ENCODE measurements at places on chromosomes 5 and 9. TPM values are rescaled to one million over a fixed set of nuclear protein-coding genes. Genes with fewer than 3 reads are reported as not detected.

DNA sequence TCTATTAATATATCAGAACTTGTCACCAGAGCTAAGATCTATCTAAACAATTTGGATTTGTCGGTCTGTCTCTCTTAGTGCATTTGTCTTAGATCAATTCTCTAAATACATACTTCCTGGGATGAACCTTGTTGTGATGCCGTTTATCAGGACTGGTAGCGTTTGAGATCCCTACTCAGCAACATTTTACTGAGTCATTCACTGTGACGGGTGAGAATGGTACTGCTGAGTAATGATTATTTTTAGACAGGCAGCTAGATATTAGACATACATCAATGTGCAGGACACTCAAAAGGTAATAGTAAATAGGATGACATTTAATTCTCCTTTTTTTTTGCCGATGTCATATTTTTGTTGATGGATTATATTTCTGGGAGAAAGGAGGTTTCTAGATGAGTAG is 209.0 kb downstream of the CSNK1G3 start:
- no peaks in the 10 kb centered on the region for H3K36me3 ChIP-seq
- no peak overlapping the region for H3K27ac ChIP-seq
- H3K4me1 ChIP-seq = no peaks in the 10 kb centered on the region
- no peak overlapping the region for H3K4me3 ChIP-seq

- H3K27ac ChIP-seq = no peak overlapping the region
- DNase-seq = no peak
- no peaks in the 10 kb centered on the region for H3K4me1 ChIP-seq
- H3K27me3 ChIP-seq = no peaks in the 10 kb centered on the region
- no peaks in the 10 kb centered on the region for H3K36me3 ChIP-seq
These were observed 22.0 kb upstream of the TIFAB start for GRCh38 chr5:135473956-135474670.

- no peaks in the 10 kb centered on the region for H3K36me3 ChIP-seq
- no peaks in the 10 kb centered on the region for H3K27me3 ChIP-seq
- peaks cover 1% of the 10 kb centered on the region for H3K4me1 ChIP-seq
- no peak for DNase-seq
- no peak overlapping the region for H3K27ac ChIP-seq
These were observed 405.3 kb downstream of the TLE4 start for GRCh38 chr9:79977074-79977435.

TPRN gene
- 15.9 TPM for total RNA-seq

DNA sequence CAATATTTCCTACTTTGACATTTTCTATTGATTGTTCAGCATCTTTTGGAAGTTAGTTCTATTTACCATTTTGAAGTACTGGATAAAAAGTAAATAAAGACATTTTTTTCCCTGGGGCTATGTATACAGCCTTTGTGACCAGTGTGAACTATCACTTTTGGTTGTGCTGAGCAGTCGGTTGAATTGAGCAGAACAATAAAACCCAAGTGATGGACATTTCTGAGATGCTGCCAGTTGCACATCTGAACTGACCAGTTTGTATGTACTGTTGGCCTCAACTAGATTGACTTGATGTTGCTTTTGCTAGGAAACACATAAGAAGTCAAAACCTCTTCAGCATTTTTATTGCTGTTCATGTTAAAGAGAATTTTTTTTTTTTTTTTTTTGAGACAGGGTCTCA is 260.2 kb upstream of the EFNA5 start:
- no peak overlapping the region for H3K27ac ChIP-seq
- H3K4me3 ChIP-seq = no peak overlapping the region
- no peak for DNase-seq

DNA sequence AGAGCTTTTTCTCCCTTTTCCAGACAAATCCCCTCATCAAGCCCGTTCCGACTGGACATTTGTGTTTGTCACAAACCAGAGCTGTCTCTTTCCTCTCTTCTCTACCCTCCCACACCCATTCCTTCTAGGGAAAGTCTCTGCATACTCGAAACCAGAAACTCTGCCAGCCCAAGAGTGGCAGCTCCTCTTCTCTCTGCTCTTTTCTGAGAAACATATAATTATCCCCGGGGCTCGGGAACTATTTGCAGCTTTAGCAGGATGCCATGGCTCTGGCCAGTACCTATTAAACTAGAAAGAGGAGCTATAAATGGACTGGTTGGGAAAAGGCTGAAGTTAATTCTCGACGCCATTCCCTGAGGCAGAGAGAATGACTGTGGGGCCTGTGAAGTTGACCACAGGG is 82.6 kb downstream of the SH3PXD2B start:
- H3K4me1 ChIP-seq = no peaks in the 10 kb centered on the region
- no peak for DNase-seq
- no peaks in the 10 kb centered on the region for H3K27me3 ChIP-seq
- no peak overlapping the region for H3K27ac ChIP-seq

LHX6 gene
- 1.2 TPM for total RNA-seq

OBP2B gene
- 0.77 TPM for total RNA-seq

DNA sequence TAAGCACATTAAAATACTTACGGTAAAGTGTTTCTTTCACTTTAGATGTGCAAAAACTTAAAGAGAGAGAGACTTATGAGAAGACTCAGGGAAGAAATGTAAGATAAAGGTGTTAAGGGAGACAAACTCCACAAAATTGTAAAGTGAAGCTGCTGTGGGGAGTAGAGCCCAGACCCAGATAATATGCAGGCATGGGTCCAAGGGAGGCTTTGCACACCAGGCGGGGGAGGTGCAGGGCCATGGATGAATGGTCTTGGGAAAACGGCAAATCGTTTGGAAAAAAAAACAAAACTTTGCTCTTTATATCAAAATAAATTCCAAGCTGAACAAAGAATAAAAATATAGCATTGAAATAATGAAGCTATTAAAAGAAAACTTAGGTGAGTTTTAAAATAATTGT is 9.1 kb downstream of the SYK start:
- no peaks in the 10 kb centered on the region for H3K4me1 ChIP-seq
- no peak overlapping the region for H3K4me3 ChIP-seq
- no peak overlapping the region for H3K27ac ChIP-seq
- H3K27me3 ChIP-seq = no peaks in the 10 kb centered on the region
- no peak for DNase-seq

EIF4E1B gene
- total RNA-seq = not detected

GRCh38 chr5:34742061-34742460 is 85.9 kb downstream of the RAI14 start:
- peaks cover 9% of the 10 kb centered on the region for H3K4me1 ChIP-seq
- no peaks in the 10 kb centered on the region for H3K27me3 ChIP-seq
- no peak for DNase-seq
- H3K27ac ChIP-seq = no peak overlapping the region
- no peaks in the 10 kb centered on the region for H3K36me3 ChIP-seq
- no peak overlapping the region for H3K4me3 ChIP-seq

DNA sequence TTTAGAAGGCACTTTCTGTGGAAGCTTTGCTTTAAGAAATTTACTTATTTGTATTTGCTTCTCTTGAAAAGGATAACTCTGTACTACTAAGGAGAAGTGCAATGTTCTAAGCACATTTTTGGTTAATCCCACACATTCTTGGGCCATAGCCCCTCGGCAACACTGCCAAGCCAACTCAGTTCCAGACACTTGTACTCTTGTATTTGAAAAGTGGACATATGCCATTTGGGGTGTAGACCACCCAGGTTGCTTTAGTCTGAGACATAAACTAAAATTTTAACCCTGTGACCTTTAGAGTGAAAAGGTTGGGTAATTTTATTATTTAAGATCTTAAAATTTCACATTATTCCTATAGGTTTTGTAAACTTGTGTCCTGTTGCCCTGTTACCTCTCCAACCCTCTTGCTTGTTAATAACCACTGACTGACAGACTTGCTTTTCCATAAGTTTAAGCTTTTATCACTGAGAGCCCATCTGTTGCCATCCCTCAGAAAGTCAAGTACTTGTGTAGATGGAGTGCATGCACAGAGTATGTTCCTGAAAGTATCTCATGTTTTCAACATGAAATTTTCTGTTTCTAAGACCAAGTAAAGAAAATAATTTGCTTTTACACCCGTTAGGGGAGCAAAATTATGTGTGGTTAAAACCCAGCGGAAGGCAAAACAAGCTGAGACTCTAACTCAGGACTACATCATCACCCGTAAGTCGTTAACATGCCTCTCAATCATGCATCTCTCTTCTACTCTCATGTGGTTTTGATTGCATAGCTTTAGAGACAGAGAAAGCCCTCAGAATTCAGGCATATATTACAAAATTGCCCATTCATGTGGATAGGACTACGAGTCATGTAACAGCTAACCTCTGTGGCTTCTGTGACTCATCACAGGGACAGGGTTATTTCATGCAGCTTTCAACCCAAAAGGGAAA is 117.3 kb downstream of the GDNF start:
- no peak overlapping the region for H3K27ac ChIP-seq
- peaks cover 4% of the 10 kb centered on the region for H3K4me1 ChIP-seq
- H3K36me3 ChIP-seq = no peaks in the 10 kb centered on the region
- no peak overlapping the region for H3K4me3 ChIP-seq
- no peaks in the 10 kb centered on the region for H3K27me3 ChIP-seq
- DNase-seq = no peak

DNA sequence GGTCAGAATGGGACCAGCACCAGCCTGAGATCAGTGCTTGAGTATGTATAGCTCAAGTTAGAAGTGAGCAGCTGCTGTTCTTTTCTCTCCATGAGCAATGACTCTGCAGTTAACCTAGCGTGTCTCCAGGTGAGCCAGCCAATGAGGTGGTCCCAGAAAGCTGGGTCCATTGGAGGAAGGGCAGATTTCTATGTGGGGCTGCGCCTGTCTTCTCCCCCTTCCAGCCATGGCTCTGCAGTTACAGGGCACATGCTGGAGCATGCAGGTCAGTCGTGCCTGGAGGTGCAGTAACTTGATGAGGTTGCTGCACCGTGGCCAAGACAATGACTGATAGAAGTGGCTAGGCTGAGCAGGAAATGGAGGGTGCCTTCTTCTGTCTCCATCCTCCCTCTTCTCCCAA is 29.6 kb upstream of the CXCL14 start:
- no peaks in the 10 kb centered on the region for H3K36me3 ChIP-seq
- no peak overlapping the region for H3K4me3 ChIP-seq
- H3K27me3 ChIP-seq = no peaks in the 10 kb centered on the region
- H3K27ac ChIP-seq = no peak overlapping the region

- no peak overlapping the region for H3K4me3 ChIP-seq
- H3K27me3 ChIP-seq = no peaks in the 10 kb centered on the region
- no peaks in the 10 kb centered on the region for H3K4me1 ChIP-seq
- no peak for DNase-seq
These were observed 1504.9 kb upstream of the C9orf72 start for GRCh38 chr9:29078063-29078666.

PCDH1 gene
- total RNA-seq = 4.5 TPM

DNA sequence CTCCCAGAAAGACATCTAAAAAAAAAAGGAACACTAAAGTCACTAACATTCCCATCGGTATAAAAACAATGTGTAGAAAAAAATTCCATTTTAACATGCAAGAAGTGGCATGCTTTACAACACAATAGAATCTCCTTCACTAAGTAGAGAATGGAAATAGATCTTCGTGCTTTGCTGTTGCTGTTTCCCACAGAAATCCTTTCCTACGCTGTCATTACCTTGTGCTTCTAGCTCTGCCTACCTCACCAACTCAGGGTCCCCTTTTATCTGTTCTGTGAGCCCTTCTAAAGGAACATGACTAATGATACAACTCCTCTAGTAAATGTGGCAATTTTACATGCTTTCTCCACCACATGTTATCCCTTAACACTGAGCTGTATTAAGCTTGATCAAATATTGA is 202.9 kb downstream of the MCTP1 start:
- no peaks in the 10 kb centered on the region for H3K27me3 ChIP-seq
- H3K27ac ChIP-seq = no peak overlapping the region
- H3K4me1 ChIP-seq = no peaks in the 10 kb centered on the region
- H3K36me3 ChIP-seq = no peaks in the 10 kb centered on the region

QRFP gene
- total RNA-seq = not detected

DNA sequence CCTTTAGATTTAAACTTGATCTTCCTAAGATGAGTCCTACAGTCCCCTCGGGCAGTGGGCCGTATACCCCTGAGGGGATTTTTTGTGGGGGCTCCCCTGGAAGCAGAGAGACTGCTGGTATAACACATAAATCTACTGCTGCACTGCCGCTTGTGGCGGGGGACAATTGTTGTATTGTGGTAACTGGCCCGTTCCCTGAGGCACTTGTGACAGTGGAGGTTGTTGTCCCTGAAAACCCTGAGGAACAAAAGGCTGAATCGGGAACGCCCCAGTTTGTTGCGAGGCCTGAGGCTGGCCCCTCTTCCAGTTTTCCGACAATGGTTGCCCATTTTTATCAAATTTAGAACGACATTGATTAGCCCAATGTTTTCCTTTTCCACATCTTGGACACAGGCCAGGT is 4.7 kb upstream of the TMEM141 start:
- H3K4me3 ChIP-seq = no peak overlapping the region
- DNase-seq = no peak
- H3K4me1 ChIP-seq = no peaks in the 10 kb centered on the region
- no peaks in the 10 kb centered on the region for H3K36me3 ChIP-seq
- H3K27ac ChIP-seq = no peak overlapping the region

- H3K36me3 ChIP-seq = no peaks in the 10 kb centered on the region
- no peak overlapping the region for H3K27ac ChIP-seq
- H3K4me1 ChIP-seq = peaks cover 13% of the 10 kb centered on the region
- no peak for DNase-seq
- no peak overlapping the region for H3K4me3 ChIP-seq
These were observed 3.0 kb downstream of the DENND1A start for GRCh38 chr9:123926941-123927340.

DNA sequence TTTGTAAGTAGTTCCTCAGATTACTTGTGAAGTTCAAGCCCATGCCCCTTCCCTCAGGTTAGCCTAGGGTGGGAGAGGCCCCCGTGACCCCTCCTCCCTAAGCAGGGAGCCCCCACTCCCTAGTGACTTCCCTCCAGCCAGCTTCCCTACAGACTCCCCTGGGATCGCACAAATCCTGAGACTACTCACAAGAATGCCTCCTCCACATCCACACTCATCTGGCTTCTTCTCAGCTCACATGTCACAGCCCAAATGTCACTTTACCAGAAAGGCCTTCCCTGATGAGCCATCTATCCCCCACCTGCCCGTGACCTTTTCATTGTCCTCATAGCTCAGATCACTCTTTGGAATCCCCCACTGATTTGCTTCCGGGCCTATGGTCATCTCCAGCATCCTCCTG is 96.7 kb upstream of the ARAP3 start:
- no peak for DNase-seq
- no peak overlapping the region for H3K4me3 ChIP-seq
- H3K27ac ChIP-seq = no peak overlapping the region
- no peaks in the 10 kb centered on the region for H3K27me3 ChIP-seq
- no peaks in the 10 kb centered on the region for H3K4me1 ChIP-seq
- no peaks in the 10 kb centered on the region for H3K36me3 ChIP-seq

DNA sequence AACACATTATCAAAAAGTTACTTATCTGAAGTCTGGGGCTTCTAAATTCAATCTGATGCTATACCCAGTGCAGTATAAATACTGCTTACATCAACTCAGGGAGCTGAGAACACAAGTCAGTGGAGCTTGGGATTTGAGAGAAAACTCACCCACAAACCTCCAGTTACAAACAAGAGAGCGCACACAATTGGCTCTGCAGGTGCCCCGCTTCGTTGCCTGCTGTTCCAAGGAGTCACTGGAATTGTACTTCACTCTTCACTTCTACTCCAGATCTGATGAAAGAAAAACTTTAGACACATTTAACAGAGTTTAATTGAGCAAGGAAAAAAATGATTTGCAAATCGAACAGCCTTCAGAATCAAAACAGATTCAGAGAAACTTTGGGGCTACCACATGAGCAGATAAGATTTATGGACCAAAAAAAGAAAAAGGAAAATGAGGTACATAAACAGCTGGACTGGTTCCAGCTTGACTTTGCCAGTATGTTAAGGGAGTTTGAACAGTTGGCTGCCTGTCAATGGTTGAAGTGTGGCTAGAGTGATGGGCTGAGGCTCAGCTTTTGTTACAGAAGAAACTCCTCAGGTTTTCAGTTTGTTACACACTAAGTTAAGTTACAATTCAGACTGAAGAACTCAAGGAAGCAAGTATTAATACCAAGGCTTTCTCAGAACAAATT is 156.6 kb downstream of the AOPEP start:
- no peak overlapping the region for H3K27ac ChIP-seq
- H3K4me3 ChIP-seq = no peak overlapping the region
- H3K27me3 ChIP-seq = no peaks in the 10 kb centered on the region
- H3K36me3 ChIP-seq = no peaks in the 10 kb centered on the region
- no peak for DNase-seq
